ENCODE measurements at places on chromosomes 2 and 18.

DNA sequence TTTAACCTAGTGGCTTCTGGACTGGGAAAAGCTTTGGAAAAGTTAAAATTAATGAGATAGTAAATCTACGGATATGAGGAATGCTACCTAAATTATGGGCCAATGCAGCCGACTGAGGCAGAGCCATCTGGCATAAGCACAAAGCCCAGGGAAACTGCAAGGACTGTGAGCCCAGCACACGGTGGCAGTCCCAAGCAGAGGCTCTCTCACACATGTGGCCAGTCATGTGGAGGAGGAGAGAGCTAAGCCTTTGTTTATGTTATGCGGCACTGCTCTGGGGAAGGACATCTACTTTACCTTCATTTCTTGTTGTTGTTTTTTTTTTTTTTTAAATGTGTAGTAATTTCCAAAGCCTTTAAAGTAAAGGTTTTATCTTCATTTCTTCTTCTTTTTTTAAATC lies 267.0 kb downstream of the STK39 start:
- no peak for DNase-seq

- DNase-seq, result no peak
These were observed 6.2 kb upstream of the SATB2 start for GRCh38 chr2:199463708-199464605.

DNA sequence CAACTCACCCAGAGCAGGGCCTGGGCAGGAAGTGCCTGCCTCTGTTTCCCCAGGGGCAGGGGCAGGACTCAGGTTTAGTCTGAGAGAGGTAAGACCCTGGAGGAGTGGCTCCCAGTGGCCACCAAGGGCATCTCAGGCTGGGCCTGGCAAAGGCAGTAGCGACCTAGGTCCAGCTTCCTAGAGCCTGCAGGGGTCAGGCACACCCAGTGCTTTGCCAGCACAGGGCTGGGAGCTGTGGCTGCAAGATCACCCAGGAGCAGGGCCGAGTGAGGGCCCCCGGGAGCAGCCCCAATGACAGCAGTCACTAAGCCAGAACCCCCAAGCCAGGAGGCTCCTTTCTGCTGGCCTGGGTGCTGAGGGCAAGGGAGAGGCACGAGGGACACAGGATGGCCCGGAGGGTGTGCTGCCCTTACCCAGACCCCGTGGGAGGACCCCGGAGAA lies 8.8 kb upstream of the DUSP2 start:
- no peak for DNase-seq

DNA sequence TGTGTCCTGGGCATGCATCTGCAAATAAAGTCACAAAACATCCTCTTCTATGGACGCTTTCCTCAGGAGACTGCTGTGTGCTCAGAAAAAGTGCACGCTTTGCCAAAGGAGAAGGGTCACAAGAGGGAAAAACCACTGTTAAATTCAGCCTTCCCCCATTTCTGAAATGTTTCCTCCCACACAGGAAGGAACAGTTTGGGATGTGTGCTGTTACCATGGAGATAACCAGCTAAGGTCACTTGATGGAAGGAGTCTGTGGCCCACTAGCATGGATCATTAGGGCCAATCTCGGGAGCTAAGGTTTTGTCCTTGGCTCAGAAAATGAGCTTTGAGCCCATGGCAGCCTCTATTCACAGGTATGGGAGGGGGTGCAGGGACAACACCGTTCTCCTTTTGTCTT lies 5.6 kb downstream of the KCNE4 start:
- no peak for DNase-seq

DNA sequence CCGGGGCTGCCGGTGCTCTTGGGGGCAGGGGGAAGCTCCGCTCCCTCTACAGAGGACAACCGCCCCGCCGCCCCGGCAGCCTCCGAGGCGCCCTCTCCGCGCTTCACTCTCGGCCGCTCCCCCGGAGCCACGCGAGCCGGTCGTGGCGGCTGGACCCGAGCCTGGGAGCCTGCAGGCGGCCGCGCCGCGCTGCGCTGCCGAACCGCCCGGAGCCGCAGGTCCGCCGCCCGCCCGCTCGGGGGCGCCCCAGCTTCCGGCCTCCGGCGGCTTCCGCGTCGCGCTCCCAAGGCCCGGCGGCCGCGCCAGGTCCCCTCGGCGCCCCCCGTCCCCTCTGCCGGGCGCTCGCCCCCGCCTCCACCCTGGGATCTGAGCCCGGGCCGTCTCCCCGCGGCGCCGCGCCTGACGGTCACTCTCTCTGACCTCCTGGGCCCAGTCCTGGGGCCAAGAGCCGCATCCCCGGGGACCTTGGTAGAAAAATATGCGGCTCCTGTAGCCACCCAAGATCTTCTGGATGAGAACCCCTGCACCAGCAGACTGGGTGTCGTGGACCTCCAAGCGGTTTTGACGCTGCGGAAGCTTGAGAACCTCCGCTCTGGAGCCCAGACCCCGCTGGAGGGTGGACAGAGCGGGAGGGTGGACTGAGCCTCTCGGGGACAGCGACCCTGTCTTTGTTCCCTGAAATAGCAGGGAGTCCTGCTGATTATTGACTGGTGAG lies 44.3 kb downstream of the SERTAD2 start:
- DNase-seq, result no peak

DNA sequence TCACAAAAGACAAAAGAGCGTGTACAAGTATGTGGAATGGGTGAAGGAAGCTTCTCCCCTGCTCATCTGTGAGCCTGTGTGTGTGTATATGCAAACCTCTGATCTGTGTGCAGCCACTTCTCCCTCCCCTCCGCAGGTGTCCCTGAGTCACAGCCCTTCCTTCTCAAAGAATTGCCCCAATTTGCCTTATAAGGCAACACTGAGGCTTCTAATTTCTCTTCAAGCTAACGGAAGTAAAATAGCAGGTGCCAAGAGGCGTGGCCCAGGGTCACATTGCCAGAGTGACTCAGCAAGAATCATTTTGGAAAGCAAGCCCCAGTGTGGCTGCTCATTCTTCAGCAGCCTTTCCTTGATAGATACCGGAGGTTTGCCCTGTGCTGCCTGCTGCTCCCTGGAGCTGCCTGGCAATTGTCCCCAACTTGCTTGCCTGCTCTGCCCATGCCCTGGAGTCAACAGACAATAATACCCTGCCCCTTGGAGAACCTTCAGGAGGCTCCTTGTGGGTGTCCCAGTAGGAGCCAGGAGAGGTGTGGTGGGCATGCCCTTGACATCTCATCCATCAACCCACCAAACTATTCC lies 37.3 kb upstream of the BMP10 start:
- DNase-seq, result peak; percentile 55

All from stromal cell of bone marrow (primary cell).